Skin of body (tissue), 3 donors: ENCODE measurements at places on chromosomes 1 and 21. TPM values are rescaled to one million over a fixed set of nuclear protein-coding genes. Genes with fewer than 3 reads are reported as not detected.
A peak's percentile ranks its signal among the peaks of the same experiment; 100 is the strongest.

The NEGR1 gene
- total RNA-seq, result 9.1 TPM

DNA sequence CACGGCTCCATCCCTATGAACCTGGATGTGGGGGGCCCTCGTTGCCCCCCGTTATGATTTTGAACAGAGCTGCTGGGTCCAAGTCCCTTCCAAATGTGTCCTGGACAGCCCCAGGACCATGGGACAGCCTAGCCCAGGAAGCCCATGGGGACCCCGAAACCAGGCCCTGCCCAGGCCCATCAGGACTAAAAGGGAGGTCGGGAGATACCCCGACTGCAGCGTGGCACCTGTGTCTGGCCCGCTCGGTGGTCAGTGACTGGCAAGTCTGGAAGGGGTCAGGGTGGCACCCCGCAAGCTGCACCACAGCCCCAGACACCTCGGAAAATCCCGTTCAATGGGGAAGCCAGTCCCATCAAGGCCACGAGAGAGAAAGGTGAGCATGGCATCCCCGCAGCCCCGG lies 10.4 kb upstream of the SRARP start:
- DNase-seq, result no peak

DNA sequence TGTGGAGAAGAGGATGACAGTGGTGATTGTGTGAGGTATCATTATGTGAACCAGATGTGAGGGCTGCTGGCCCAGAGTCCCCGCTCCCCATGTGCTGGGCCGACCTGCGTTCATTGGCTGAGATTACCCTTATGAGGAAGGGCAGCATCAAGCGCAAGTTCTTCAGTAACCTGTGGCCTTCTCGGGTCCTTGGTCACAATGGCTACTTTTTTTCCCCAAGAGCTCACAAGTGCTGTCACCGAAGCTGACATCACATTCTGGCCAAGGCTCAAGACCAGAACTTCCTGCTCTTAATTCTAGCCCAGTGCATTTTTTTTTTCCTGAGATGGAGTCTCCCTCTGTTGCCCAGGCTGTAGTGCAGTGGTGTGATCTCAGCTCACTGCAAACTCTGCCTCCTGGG lies 262.9 kb downstream of the RHOU start:
- peak; percentile 19 for DNase-seq

DNA sequence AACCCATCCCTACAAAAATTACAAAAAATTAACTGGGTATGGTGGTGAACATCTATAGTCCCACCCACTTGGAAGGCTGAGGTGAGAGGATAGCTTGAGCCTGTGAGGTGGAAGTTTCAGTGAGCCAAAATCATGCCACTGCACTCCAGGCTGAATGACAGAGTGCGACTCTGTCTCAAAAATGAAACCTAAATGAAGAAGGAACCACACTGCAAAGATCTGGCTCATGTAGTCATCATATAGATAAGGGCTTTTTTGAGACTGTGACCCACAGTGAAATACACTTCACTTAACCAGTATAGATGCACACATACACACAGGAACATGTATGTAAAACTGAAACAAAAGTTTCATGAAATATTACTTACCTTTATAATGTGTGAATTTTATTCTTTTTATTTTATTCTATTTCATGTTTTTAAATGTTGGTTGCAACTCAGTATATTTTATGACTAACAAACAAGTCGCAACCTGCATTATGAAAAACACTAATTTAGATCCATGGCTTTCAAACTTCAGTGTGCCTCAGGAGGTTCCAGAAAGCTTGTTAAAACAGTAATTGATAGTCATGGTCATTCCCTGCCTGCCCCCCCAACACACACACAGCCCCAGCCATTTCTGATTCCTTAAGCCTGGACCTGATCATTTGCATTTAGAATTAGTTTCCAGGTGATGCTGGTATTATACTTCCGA lies 189.5 kb downstream of the PATJ start:
- no peak for DNase-seq

DNA sequence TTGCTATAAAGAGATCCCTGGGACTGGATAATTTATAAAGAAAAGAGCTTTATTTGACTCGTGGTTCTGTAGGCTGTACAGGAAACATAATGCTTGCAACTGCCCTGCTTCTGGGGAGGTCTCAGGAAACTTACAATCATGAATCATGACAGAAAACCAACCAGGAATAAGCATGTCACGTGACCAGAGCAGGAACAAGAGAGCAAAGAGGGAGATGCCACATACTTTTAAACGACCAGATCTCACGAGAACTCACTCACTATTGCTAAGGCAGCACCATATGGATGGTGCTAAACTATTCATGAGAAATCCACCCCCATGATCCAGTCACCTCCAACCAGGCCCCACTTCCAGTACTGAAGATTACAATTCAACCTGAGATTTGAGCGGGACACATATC lies 49.8 kb upstream of the RCC1 start:
- DNase-seq, result peak; percentile 5

- no peak for DNase-seq
Observed at GRCh38 chr1:36964830-36965229, 69.5 kb downstream of the GRIK3 start.

- DNase-seq, result no peak
Observed at GRCh38 chr1:96880626-96881025, 159.0 kb downstream of the PTBP2 start.

DNA sequence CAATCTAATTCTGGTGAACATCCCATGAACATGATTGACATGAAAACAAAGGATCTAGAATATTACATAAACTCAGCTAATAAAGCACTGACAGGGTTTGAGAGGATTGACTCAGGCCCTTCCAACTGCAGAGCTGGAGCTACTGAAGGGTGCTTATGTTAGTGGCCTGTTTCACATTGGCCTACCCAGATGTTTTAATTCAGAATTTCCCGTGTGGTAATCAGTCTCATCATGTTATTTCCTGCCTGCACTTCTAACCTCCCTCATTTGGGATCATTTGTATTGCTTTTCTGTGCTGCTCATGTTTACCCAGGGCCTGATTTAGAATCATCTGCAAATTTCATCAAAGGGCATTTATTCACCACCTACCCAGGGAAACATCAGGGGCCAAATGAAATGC lies 270.3 kb downstream of the PLPP3 start:
- peak; percentile 63 for DNase-seq
